ENCODE measurements at places on chromosomes 6 and 20.

GRCh38 chr6:70790483-70791224 is 123.0 kb downstream of the SMAP1 start:
- no peak for DNase-seq

GRCh38 chr6:4153514-4153985 is 18.2 kb upstream of the ECI2 start:
- no peak for DNase-seq

GRCh38 chr20:43442282-43442880 is 15.3 kb upstream of the SRSF6 start:
- no peak for DNase-seq

GRCh38 chr20:20969701-20970280 is 136.4 kb downstream of the LINC00237 start:
- DNase-seq, result no peak

GRCh38 chr20:35773154-35773751 is 1.4 kb downstream of the PHF20 start:
- DNase-seq, result peak; percentile 33

DNA sequence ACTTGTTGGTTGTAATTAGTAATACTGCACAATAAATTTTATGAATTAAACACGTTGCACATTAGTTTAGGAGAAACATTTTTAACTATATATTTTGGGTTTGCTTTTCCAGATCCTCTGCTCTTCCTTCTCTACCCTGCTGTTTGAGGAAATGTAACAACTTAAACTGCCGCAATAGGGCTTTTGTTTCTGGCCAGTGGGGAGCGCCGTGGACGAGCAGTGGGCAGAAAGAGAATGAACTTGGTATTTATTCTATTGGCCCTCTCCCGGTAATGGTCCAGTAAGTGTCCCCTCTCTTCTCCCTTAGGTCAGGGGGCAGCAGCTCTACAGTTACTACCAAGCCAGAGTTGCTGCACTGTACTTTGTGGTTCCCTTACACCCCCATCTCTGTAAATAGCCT is 35.2 kb upstream of the EPHA7 start:
- no peak for DNase-seq

DNA sequence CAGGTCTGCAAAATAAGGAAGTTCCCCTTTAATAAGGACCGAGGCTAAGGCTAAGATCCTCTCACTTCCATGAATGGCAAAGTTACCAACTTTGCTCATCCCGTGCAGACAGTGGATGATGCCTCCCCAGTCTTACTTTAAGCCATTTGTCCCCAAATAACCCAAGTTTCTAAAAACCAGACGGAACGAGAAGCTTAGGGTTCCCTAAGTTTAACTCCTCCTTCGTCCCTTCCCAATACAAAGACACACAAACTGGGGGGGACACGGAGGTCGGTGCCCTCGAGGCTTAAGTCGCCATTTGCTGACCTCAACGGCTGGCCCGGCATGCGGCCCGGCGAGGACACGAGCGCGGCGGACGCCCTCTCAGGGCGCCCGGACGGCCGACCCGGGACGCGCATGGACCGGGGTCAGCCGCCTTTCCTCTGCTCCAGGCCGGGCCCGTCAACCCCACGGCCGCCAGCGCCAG is 527 bp downstream of the FBXO30 start:
- peak; percentile 7 for DNase-seq

DNA sequence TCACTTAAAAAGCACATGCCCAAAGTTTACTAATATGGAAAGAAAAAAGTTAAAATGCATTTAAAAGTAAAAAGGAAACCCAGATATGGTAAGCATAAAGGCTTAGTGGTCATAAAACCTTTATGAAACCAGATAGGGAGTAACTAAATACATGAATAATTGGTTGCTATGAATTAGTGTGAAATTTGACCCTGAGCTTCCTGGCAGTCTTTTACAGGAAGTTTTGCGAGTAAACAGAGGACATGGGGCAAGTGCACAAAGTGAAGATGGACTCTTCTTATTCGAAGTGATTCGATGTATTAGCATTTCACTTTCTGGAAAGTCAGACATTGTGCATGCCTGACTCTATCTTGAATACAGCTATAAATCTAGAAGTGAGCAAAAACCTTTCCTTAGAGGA is 90.9 kb upstream of the MLIP start:
- no peak for DNase-seq

- no peak for DNase-seq
Measured at GRCh38 chr6:168015482-168016175, 18.2 kb downstream of the KIF25 start.

- no peak for DNase-seq
Measured at GRCh38 chr20:47286681-47287080, 69.8 kb downstream of the ZMYND8 start.

GRCh38 chr20:8587810-8588209 is 455.7 kb downstream of the PLCB1 start:
- no peak for DNase-seq

- DNase-seq, result no peak
Measured at GRCh38 chr6:148459238-148459637, 116.6 kb downstream of the SASH1 start.

GRCh38 chr6:127860723-127861122 is 40.1 kb downstream of the THEMIS start:
- no peak for DNase-seq

DNA sequence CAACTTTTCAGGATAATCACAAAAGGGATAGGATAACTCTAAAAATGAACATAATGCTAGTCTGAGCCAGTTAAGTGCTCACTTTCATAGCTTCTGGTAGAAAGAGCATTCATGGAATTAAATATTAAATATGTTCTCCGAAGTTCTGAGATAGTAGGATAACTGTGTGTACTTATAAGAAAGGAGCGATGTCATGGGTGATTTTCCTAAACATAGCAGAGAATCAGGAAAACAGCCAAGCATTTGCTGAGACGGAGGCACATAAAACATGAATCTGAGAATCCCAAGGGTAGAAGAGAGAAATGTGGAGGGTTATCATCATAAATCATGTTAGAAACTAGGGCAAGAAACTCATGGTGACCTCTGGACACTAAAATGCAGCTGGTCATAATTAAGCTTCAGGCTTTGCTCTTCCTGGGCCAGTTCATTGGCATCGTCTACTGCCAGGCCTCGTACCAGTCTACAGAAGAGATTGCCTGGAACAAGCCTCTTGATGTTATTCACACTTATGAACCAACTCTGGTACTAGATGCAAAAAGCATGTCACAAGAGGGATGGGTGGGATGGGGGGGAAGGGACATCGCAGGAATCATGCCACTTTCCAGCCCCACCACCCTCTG is 436.6 kb downstream of the PRKN start:
- DNase-seq, result no peak

GRCh38 chr6:24906314-24906713 is 29.4 kb downstream of the RIPOR2 start:
- no peak for DNase-seq

GRCh38 chr20:33897313-33897912 is 86.3 kb downstream of the CHMP4B start:
- DNase-seq, result no peak

- no peak for DNase-seq
Measured at GRCh38 chr20:48234951-48235350, 449.7 kb upstream of the SULF2 start.

- DNase-seq, result no peak
Measured at GRCh38 chr6:56570413-56571359, 72.0 kb downstream of the DST start.

DNA sequence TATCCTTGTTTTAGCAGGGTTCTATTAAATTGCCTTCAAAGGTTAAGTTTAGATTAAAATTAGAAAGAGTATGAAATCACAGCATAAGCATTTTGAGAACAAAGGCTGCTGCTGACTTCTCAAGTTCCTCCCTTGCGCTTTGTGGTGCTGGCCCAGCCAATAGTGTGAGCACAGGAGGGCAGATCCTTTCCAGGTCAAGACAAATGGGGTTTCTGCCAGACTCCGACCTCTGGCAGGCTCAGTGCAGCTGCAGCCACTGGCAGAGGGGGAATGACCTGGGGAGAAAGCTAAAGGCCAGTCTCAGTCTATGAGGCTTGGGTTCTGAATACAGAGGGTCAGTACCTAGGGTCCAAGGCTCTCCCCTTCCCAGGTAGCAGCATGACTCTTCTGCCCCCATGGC is 27.0 kb downstream of the CLIC5 start:
- no peak for DNase-seq

DNA sequence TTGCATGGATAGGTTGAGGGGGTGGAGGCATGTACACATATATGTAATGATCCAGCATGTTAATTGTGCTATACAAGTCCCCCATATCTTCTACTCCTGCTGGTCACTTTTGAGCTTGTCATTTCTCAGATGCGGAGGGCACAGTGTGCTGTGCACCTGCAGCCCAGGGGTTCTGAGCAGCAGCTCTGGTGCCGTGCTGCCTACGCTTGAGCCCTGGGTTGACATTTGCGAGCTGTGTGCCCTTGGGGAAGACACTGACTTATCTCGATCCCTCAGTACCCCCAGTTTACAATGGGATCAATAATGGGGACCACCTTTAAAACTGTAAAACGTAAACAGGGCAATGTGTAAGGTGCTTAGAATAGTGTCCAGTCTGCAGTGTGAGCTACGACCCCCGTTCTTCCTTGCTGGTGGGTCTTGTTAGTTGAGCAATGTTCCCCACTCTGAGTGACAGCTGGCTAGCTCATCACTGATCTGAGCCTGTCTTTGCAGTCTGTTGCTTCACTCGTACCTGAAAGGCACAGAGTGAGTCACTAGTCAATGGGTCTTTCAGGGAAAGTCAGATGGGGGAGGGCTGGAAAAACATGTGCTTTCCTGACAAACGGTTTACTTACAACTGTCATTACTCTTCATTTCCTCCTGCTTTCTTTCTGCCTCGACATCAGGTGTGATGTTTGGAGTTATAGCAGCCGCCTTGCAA is 91.7 kb downstream of the SLC2A10 start:
- DNase-seq, result no peak

DNA sequence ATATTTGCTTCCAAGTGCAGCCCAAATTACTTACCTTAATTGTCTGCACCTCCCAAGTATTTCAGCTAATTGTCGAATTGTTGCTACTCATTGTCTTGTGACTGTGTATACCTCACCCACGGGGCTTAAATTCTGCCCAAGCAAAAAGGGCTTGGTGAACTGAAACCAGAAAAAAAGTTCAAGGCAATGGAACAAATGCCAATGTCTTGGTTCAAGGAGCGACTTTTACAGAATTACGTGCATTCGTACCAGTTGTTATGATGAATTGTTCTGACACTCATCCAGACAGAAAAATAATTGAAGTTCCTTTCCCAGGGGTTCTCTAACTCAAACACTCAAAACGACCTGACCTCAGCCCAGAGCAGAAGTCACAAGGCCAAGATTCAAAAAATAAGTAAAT is 13.9 kb upstream of the PXDC1 start:
- DNase-seq, result no peak

DNA sequence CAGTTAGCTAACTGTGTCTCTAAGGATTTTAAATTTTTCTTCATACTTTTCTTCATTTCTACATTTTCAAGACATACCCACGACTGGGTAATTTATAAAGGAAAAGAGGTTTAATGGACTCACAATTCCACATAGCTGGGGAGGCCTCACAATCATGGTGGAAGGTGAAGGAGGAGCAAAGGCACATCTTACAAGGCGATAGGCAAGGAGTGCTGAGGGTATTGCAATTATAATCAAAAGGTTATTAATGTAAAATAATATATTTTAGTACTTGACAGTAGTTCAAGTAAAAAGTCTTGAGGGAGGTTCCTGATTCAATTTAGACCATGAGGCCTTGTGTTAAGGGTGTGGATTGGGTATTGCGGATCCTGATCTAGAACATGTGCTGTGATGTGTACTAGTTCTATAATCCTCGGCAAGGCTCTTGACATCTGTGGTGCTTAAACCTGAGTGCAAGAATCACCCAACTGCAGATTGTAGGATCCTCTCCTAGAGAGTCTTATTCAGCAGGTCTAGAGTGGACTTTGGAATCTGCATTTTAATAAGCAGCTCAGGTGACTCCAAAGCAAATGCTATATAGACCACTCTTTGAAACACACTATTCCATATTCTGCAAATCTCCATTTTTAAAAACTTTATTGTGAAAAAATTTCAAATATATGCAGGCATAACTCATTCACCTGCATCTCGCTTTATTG is 7.2 kb upstream of the ABCC10 start:
- DNase-seq, result no peak

DNA sequence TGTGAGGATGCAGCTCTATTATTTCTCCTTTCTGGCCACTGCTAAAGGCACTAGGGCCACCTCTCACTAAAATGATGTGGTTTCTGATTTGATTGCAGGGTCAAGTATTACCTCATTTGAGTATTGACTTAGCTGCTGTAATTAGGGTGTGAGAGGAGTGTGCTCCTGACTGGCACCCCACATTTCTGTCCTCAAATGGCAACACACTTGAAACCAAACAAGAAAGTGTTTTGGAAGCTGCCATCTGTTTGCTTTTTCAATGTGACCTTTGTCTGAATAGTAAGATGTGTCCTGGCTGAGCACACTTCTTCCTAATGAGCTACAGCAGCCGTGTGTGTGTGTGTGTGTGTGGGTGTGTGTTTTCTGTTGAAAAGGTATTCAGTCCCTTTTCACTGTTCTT is 62.8 kb upstream of the SCP2D1 start:
- no peak for DNase-seq

DNA sequence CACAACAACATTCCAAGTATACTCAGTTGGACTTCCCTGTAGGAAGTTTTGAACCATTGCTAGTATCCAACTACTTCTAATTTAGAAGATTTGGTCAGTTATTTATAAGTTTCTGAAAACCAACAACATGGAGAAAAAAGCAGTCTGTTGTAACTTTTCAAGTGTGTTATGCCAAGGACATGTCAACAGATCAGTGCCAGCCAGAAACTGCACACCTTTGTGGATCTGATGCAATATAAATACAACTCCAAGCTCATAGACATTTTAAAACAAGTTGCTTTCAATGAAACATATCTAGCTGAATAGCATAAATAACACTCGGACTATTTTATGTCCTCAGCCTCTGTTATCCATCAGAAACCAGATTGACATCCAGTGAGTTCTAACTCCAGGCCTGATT is 58.3 kb upstream of the CARMIL1 start:
- DNase-seq, result no peak

GRCh38 chr6:146857980-146858347 is 259.2 kb downstream of the ADGB start:
- no peak for DNase-seq

DNA sequence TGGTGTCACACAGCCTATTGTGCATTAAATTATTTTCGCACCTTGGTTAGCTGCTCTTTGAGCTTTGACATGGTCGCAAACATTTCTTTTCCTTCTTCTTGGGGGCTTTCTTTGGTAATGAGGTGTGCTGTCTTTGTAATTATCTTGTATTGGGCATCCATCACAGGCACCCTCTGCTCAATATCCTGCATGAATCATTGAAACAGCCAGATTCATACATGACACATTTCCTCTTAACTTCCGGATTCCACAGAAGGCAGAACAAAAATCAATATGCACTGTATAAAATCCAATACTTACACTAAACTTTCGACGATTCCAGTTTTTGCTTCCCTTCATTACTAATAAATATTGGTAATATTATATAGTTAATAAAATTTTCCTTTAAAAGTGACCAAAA is 175.6 kb downstream of the SYNE1 start:
- DNase-seq, result no peak

DNA sequence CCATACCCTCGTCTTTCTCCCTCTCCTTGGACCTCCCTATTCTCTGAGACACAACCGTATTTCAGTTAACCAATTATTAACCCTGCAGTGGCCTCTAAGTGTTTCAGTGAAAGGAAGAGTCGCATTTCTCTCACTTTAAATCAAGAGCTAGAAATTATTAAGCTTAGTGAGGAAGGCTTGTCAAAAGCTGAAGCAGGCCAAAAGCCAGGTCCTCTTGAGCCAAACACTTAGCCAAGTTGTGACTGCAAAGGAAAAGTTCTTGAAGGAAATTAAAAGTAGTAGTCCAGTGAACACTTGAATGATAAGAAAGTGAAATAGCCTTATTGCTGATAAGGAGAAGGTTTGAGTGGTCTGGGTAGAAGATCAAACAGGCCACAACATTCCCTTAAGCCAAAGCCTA is 58.3 kb downstream of the SNX9 start:
- no peak for DNase-seq

Measured in T-helper 2 cell treated with Interferon-gamma antibody and Interleukin-4, amounts not matched to agents 5 μg/mL and 100 μg/mL, for 36 hours (primary cell).